ENCODE measurements at places on chromosomes 5 and 9. TPM values are rescaled to one million over a fixed set of nuclear protein-coding genes. Genes with fewer than 3 reads are reported as not detected.

Gene PTGR1
- 0.85 TPM for total RNA-seq

Gene PCDHB10
- total RNA-seq, result not detected

Gene GPR150
- 1.7 TPM for total RNA-seq

Gene PCDHA6
- not detected for total RNA-seq

DNA sequence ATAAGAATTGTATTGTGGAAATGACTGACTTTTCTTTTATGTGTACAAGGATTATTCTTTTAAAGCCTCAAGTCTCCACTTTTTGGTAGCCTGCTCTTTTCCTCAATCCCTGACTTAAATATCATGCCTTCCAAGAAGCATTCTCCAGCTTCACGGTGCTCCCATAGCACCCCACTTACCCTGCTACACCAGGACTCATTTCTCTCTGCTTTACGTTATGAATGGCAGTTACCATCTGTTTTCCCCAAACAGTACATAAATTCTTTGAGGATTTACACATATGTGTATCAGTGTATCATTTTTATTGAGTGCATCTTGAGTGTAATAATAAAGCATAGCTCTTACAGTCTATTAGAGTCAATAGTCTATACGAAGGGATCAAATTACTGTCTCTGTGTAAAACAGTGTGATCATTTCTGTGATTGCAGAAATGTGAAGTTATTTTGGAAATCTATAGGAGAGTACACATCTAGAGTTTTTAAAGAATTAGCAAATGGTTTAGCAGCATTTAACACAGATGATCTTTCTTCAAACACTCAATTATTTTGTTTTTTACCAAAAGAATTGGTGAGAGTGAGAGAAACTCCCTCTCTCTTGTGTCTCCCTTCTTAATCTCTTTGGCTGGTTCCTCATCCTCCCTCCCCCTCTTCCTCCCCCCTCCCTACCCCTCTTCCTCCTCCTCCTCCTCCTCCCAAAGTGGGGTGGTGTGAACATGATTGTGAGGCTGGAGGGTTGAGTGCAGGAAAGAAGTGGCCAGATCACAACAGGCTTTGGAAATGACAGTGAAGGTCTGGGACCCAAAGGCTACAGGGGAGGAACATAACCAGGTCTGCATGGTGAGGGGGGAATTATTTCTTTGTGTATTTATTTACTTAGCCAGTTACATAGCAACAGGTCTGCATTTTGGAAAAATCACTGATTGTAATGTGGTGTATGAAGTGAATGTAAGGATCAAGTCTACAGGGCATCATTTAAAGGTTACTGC, 27.6 kb upstream of the ECM2 start:
- no peak overlapping the region for H3K4me3 ChIP-seq
- no peak overlapping the region for H3K27ac ChIP-seq
- DNase-seq, result no peak
- no peaks in the 10 kb centered on the region for H3K36me3 ChIP-seq
